Left ventricle myocardium inferior (tissue), 1 donor: ENCODE measurements at places on chromosomes 12 and 14. TPM values are rescaled to one million over a fixed set of nuclear protein-coding genes. Genes with fewer than 3 reads are reported as not detected.

- no peak overlapping the region for H3K27ac ChIP-seq
- DNase-seq, result no peak
- H3K4me3 ChIP-seq, result no peak overlapping the region
These were observed 447.6 kb upstream of the TMPO start for GRCh38 chr12:98067795-98068194.

DNA sequence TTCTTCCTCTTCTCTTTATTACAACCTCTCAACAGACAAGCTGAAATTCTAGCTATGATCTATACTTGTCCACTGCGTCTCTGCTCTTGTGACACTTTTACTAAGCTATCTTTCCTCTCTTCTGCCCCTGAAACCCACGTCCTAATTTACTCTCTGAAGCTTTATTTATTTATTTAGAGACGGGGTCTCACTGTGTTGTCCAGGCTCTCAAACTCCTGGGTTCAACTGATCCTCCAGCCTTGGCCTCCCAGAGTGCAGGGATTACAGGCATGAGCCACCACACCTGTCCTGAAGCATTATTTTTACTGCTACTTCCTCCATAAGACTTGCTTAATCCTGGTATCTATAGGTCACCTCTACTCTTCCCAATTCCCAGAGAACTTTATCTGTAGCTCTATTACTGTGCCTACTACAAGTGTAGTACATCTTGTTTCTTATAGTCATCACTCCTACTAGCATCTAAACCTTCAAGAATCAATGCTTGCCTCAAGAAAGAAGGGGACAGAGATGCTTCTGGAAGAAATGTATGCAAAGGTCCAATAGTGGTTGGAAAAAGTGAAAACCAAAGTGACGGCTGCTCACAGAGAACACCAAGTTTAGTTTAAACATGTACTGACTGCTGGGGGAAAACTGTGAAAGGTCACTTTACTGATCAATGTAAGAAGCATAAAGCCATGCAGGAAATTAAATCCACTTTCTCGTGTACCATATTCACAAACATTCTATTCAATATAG is 61.3 kb downstream of the MED13L start:
- no peaks in the 10 kb centered on the region for H3K36me3 ChIP-seq
- no peak overlapping the region for H3K27ac ChIP-seq
- no peak for DNase-seq
- no peaks in the 10 kb centered on the region for H3K27me3 ChIP-seq

- H3K27ac ChIP-seq, result no peak overlapping the region
- no peaks in the 10 kb centered on the region for H3K36me3 ChIP-seq
- DNase-seq, result no peak
- no peak overlapping the region for H3K4me3 ChIP-seq
- no peaks in the 10 kb centered on the region for H3K4me1 ChIP-seq
These were observed 2.9 kb downstream of the LMNTD1 start for GRCh38 chr12:25550186-25550585.

GRCh38 chr14:21168055-21168454 is 12.2 kb upstream of the OR5AU1 start:
- H3K36me3 ChIP-seq, result no peaks in the 10 kb centered on the region
- no peak overlapping the region for H3K27ac ChIP-seq
- peaks cover 18% of the 10 kb centered on the region for H3K27me3 ChIP-seq
- H3K4me1 ChIP-seq, result no peaks in the 10 kb centered on the region
- no peak overlapping the region for H3K4me3 ChIP-seq
- no peak for DNase-seq

DNA sequence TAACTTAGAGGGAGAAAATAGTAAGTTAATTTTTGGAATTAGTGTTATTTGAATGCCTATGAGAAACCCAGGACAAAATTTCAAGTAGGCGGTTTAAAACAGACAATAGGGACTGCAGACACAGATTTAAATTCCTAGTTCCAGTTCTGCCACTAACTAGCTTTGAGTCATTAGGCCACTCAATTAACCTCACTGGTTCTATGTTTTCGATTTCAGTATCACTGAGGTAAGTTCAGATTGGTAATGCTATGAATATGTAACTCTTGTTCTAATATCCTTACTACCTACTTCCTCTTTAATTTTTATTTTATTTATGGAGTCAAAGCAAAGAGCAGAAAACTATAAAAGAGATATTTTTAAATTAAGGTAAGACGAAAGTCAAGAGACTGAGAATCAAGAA is 52.6 kb downstream of the GALC start:
- H3K36me3 ChIP-seq, result peaks cover 71% of the 10 kb centered on the region
- H3K4me3 ChIP-seq, result no peak overlapping the region
- no peaks in the 10 kb centered on the region for H3K4me1 ChIP-seq
- H3K27me3 ChIP-seq, result no peaks in the 10 kb centered on the region
- no peak for DNase-seq
- H3K27ac ChIP-seq, result no peak overlapping the region

DNA sequence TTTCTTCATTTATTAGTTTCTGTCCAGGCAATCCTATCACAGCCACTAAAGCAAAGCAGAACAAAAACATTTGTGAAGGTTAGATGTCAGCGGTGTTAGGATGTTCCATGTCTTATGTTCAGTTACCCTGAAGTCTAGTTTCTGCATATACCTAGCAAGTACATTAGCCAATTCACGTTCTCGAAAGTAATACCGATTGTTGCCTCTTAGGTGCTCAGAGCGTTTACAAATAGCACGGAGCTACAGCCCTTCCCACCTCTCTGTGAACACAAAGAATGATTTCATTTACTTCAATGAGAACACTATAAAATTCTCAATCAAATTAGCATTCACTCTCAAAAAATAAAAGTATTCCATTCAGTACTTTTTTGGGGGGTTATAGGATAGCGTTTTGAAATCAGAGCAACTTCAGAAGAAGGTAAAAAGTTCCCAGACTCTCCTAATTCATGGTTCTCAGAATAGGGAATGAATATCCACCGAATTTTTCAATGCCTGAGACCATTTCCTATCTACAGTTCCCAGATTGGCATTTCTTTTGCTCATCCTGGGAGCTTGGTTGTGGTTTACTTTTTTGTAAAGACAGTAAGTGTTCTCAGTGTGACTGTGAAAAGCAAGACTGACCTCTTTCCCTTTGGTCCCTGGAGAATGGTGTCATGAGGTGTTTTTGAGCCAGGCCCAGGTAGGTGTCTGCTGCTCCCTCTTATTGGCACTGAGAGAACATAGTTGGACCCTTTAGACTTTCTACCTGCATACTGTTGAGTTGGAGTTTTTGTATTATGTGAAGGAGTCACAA is 488.0 kb upstream of the RGS6 start:
- H3K4me1 ChIP-seq, result peaks cover 5% of the 10 kb centered on the region
- H3K4me3 ChIP-seq, result no peak overlapping the region
- no peaks in the 10 kb centered on the region for H3K27me3 ChIP-seq
- no peaks in the 10 kb centered on the region for H3K36me3 ChIP-seq
- no peak overlapping the region for H3K27ac ChIP-seq

GRCh38 chr12:106179086-106179485 is 40.3 kb upstream of the NUAK1 start:
- no peak for DNase-seq
- no peak overlapping the region for H3K4me3 ChIP-seq
- peak overlapping the region; percentile 69 for H3K27ac ChIP-seq
- H3K36me3 ChIP-seq, result no peaks in the 10 kb centered on the region
- peaks cover 28% of the 10 kb centered on the region for H3K4me1 ChIP-seq

Gene OR4N5
- not detected for total RNA-seq

- peak overlapping the region; percentile 100 for H3K27ac ChIP-seq
- no peak overlapping the region for H3K4me3 ChIP-seq
- no peak for DNase-seq
- peaks cover 55% of the 10 kb centered on the region for H3K36me3 ChIP-seq
- peaks cover 96% of the 10 kb centered on the region for H3K4me1 ChIP-seq
- H3K27me3 ChIP-seq, result no peaks in the 10 kb centered on the region
These were observed 10.7 kb upstream of the AVIL start for GRCh38 chr12:57829025-57829777.

GRCh38 chr12:56749853-56750252 is 2.3 kb downstream of the PRIM1 start:
- no peak overlapping the region for H3K4me3 ChIP-seq
- H3K27ac ChIP-seq, result no peak overlapping the region
- H3K36me3 ChIP-seq, result peaks cover 20% of the 10 kb centered on the region
- H3K27me3 ChIP-seq, result no peaks in the 10 kb centered on the region

Gene SERPINA3
- 45.5 TPM for total RNA-seq

DNA sequence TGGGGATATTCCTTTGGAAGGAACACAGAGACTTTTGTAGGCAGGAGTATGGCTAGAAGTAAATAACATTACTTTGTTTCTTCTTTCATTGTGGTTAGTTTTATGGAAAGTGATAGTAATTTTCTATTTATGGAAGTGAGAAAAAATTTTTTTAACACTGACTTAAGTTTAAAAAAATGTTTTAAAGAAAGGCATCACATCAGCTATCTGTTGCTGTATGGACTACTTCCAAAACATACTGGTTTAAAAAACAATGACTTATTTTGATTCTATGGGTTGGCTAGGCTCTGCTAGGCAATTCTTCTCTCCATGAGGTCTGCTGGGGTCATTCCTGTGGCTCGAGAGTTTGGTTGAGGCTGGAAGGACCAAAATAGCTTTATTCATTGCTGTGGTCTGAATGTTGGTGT is 31.7 kb upstream of the SLC38A2 start:
- H3K27me3 ChIP-seq, result no peaks in the 10 kb centered on the region
- no peaks in the 10 kb centered on the region for H3K36me3 ChIP-seq
- no peak for DNase-seq
- peaks cover 66% of the 10 kb centered on the region for H3K4me1 ChIP-seq
- no peak overlapping the region for H3K27ac ChIP-seq

DNA sequence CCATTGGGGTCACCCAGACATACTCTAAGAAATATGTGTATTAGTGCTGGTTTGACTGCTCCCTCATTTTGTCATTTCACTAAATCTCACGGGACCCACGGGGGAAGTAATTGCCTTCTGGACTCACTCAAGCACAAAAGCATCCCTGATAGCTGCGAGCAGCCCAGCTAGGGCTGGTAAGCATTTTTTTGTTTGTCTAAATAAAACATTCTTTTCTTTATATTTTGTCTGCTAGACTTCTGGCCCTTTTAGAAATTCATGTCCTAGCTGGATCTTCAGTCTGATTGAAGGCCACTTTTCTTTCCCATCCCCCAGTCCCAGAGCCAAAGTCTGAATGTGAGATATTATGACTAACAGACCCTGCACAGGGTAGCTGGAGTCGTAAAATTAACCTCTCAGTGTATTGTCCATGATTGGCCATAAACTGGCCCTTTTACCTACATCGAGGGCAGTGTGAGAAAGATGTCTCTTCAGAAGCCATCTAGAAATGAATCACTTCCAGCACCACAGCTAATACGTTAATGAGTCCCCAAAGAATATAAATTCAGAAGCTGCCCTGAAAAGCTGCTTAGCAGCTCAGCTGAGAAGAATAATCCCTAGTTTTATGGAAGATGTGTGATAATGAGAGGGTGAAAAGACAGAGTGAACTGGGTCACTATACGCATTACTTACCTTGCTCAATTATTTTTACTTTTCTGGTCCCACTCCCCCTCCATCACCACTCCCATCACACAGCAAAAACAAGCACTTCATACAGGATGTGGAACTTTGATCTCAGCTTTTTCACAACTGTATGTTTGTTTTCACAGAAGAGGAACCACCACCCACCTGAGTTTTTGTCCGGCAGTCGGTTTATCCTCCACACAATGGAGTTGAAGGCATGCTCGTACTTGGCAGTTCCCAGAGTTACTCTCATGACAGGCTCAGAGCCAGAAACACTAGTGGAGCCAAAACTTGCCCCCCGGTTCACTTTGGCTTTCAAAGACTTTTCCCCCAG is 55.6 kb upstream of the GTF2A1 start:
- H3K36me3 ChIP-seq, result no peaks in the 10 kb centered on the region
- H3K27me3 ChIP-seq, result peaks cover 2% of the 10 kb centered on the region
- no peak for DNase-seq
- H3K4me1 ChIP-seq, result peaks cover 26% of the 10 kb centered on the region
- H3K27ac ChIP-seq, result peak overlapping the region; percentile 59
- peak overlapping the region; percentile 11 for H3K4me3 ChIP-seq

Gene SOX5
- 2.9 TPM for total RNA-seq

Gene NKX2-8
- total RNA-seq, result not detected

DNA sequence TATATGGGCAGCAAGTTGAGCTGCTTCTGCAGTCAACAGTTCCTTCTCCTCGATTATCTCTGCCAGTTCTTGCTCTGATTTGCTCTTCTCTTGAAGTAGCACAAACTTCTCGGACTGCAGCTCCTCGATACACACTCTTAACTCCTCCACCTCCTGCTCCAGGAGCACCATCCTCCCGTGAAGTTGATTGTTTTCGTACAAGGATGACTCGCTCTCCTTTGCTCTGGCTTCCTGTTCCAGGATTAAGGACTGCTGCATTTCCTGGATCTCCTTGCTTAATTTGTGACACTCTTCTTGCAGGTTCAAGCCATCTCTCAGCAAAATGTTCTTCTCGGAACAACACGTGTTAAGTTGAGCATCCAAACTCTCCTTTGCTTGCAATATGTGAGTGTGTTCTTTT is 56.2 kb upstream of the VPS33A start:
- no peaks in the 10 kb centered on the region for H3K27me3 ChIP-seq
- H3K4me1 ChIP-seq, result peaks cover 16% of the 10 kb centered on the region
- H3K27ac ChIP-seq, result no peak overlapping the region
- DNase-seq, result no peak

DNA sequence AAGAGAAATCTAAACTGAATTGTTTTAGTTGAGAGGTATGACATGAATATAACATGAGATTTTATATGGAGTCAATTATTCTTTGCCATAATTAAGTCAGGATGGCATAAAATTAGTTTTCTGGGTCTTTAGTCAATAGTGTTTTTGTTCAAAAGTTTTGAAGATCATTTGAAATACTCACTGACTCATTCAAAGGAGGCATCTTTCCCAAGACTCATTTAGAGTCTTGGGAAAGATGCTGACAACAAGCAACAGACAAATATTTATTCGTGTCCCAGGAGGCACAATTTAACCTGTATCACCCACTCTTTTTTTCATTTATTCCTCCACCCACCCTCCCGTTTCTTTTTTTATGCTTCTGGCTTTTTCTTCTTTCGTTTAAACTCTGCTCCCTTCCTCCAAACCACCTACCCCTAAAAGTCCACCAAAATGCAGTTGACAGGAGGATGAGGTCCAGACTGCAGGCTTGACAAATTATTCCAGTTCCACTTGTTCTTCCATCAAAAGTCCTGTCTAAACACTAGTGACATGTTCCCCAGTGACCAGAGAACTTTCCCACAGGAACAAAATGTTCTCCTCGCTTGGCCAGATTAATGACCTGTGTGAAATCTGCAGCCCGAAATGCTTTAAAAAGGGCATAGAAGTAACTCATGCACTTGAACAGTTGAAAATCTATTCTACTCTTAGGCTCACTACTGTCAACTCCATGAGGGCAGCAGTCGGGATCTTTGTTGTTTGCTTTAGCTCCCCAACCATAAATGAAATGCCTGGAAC is 43.3 kb upstream of the CSRP2 start:
- H3K4me1 ChIP-seq, result no peaks in the 10 kb centered on the region
- DNase-seq, result no peak
- no peaks in the 10 kb centered on the region for H3K27me3 ChIP-seq
- no peaks in the 10 kb centered on the region for H3K36me3 ChIP-seq
- no peak overlapping the region for H3K4me3 ChIP-seq

- no peaks in the 10 kb centered on the region for H3K36me3 ChIP-seq
- no peak overlapping the region for H3K4me3 ChIP-seq
- H3K4me1 ChIP-seq, result no peaks in the 10 kb centered on the region
- H3K27me3 ChIP-seq, result no peaks in the 10 kb centered on the region
- no peak for DNase-seq
- no peak overlapping the region for H3K27ac ChIP-seq
These were observed 1.5 kb downstream of the FSCB start for GRCh38 chr14:44505588-44505987.

Gene TMEM121
- total RNA-seq, result 2.1 TPM

Gene PRPH
- total RNA-seq, result not detected

Gene BCL7A
- total RNA-seq, result 11.2 TPM
